Left renal pelvis (tissue), 4 donors: ENCODE measurements at places on chromosomes 4 and X. TPM values are rescaled to one million over a fixed set of nuclear protein-coding genes. Genes with fewer than 3 reads are reported as not detected.

DNA sequence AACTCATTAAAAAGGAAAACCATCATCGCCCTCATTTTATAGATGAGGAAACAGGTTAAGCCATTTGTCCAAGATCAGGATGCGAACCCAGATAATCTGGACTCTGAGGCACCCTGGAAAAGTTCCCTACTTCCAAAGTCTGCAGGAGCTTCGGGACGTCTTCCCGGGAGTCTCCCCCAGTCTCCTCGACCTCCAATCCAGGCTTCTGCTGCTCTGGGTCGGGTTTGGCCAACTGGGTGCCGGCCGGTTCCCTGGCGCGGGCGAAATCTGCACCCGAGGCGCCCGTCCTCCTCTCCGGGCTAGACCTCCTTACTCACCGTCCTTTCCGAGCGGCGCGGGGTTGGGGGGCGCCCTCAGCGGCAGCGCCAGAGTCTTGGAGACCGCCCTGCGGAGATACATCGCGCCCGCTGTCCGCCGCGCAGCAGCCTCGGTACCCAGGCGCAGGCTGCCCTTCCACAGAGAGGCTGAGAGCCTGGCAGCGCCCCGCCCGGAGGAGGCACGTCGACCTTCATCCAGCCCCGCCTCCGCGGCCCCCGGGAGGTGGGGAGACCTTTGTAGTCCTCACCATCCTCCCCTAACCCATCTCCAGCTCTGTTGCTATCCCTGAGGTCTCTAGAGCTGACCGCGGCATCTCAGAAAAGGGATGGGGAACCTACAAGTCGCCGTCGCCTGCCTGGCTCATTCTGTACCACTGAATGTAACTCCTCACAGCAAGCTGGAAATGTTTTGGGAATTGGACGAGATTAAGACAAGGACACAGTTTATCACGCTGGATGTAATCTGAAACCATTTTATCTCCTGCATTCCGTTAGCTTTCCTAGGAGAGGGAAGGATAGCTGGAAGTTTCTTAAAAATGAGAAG is at the start of gene MGARP:
Gene MGARP, minus strand, starts transcription at position 466 of the 861 bp plus-strand sequence. Its CDS starts 67 bp downstream, at position 399.
- DNase-seq: no peak

DNA sequence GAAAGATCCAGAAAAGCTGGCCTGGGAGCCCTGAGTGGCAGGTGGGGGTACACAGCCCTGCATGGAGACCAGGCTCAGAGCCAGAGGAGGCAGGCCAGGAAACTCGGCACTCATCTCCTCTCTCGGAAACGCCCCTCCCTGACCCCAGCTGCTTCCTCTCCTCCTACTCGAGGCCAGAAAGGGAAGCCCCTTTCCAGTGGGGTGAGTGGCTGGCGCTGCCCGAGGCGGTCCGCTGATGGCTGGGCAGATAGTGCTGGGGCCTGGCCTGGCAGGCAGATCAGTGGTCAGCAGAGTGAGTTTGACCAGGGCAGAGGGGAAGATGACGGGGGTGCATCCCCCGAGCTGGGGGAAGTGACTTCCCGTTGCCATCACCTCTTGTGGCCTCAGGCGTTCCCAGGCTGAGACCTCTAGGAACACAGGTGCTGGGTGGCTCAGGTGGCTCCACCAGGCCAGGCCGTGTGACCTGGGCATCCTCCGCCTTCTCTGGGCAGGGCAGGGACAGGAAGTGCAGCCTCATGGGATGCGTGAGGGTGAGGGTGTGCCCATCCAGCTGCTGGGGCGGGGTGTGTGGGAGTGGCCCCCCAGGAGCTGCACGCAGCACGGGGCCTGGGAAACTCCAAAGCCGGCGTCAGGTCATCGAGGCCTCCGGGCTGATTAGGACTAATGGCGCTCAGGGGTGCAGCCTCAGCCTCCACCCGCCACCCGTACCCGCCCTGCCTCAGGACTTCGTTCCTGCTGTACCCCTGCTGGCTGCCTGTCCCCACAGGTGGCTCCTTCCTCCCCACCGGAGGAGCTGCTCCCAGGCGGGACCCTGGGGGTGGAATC is 5.7 kb downstream of the SH3BP2 start:
- DNase-seq: no peak

DNA sequence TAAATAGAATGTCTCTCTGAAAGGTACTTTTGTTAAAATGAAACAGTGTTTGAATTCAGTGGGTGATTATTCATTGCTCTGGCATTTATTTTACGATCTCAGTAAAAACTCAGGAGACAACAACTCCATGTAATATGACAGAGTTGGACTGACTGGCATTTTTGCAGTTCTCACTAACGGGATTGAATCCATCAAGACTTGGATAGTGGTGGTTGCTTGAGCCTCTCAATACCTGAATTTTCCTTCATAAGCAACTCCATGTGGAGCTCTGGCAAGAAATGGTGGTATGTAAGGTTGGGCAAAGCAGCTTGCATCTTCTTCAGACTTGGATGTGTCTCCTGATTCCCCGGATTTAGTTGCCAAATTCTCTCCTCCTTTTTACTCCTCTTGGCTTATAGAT is 72.7 kb downstream of the FRMPD4 start:
- DNase-seq: no peak

- DNase-seq: no peak
These were observed 54.8 kb upstream of the SORCS2 start for GRCh38 chr4:7137326-7138200.

DNA sequence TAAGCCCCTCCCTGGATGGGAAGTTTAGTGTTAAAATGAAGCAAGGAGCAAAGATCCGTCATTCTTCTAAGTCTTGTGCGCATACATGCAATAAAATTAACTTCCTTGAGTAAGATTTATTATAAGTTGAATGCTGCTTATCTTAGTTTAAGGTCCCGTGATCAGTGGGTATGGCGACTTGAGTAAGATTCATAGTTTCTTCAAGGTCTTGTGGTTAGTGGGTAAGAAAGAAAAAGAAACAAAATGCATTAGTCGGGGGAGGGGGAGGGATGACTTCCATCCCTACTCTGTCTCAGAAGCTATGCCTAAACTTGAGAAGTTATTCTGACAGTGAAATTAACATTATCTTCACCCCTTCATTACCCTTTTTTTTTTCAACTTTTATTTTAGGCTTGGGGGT is 127.3 kb upstream of the MAGEB16 start:
- DNase-seq: no peak

DNA sequence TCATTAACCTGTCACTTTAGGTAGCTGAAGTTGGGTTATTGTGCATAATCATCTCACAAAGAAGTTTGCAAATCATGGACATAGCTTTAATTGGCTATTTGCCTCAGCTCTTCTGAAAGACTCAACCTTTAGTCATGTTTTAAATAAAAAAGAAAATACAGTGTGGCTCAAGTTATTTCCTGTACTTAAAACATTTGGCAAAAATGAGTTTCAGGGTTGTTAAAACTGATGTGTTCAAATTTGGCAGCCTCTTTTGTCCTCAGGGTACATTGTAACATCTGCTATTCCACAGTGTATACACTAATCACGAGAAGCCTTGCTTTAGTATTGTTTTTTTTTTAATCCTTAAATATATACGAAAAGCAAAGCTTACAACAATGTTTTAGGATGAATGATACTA is 31.5 kb upstream of the HPGD start:
- DNase-seq: no peak

DNA sequence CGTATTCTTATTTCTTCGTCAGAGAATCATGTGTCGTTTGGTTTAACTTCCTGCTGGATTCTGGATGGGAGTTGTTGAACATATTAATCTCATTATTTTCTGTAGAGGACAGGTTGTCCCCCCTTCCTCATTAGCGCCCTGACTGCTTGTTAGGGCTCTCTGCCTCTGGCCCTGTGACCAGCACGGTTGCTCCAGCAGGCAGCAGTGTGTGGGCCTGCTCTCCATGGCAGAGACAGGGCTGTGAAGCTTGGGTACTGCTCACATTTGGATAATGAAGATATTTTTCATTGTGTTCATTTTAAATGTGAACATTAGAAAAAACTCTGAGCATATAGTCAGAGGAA is 102.7 kb downstream of the KLHL8 start:
- no peak for DNase-seq

DNA sequence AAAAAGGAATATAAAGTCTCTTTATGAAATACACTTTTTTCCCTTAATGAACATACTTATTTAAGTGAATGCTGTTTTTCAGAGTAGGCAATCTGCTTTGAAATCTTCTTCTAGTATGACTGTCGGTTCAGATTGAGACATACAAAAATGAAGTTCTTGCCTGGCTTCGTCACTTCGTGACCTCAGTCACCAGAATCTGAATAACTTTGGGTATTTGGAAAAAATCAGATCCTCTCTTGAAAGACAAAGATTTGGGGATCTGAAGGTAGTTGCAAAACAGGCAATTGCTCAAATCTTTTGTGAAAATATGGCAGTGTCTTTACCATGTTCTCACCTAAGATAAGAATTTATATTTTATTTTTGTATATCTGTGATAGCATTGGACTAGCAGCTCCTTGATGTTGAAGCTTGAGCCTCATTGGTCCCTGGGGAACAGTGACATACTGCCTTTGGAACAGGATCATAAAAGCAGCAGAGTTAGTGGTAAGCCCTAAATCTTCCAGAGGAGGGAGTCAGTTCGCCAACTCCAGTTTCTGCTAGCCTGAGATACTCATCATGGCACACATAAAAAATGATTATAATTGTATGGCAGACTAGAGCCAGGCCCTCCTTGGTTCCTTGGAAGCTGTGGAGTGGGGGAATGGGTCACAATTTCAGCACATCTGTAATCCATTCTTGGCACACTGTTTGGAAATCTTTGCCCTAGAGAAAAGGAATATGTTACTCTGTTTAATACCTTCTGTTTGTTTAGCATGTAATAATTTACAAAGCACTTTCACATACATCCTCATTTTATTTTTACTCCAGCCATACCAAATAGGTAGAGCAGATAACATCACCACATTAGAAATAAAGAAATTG is 5.0 kb downstream of the ARFIP1 start:
- DNase-seq: no peak

DNA sequence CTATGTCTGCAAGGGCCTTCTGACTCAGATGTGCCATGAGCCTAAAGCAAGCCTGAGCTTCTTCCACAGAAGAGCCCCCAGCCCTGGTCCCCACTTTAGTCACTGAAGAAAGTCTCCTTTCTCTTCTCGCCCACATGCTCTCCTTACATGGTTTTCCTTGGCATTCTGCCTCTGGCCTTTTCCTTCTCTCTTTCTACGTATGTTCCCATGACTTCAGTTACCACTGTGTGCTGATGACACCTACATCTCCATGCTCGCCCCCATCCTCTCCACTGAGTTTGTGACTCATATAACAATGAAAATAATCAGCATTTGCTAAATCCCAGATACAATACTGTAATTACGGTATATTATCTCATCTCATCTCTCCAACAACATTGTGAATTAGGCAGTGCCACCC is 149.3 kb downstream of the AMMECR1 start:
- DNase-seq: no peak

DNA sequence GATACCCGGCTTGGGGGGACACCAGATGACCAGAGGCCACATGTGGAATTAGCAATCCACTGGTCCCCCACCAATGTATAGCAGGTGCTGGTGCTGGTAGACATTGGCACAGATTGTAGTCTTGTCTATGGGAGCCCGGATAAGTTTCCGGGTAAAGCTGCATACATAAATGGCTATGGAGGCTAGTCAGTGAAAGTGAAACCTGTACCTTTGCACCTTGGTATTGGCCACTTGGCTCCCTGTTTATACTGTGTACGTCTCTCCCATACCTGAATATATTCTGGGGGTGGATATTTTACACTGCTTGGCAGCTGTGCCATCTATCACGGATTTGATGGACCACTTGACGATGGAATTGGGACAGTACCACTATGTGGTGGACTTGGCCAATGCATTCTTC is 5.6 kb upstream of the TIGD2 start:
- no peak for DNase-seq

GRCh38 chr4:102420563-102421398 is 75.5 kb upstream of the SLC39A8 start:
- DNase-seq: no peak

- DNase-seq: no peak
These were observed 119.4 kb upstream of the C1GALT1C1 start for GRCh38 chrX:120749141-120749846.

DNA sequence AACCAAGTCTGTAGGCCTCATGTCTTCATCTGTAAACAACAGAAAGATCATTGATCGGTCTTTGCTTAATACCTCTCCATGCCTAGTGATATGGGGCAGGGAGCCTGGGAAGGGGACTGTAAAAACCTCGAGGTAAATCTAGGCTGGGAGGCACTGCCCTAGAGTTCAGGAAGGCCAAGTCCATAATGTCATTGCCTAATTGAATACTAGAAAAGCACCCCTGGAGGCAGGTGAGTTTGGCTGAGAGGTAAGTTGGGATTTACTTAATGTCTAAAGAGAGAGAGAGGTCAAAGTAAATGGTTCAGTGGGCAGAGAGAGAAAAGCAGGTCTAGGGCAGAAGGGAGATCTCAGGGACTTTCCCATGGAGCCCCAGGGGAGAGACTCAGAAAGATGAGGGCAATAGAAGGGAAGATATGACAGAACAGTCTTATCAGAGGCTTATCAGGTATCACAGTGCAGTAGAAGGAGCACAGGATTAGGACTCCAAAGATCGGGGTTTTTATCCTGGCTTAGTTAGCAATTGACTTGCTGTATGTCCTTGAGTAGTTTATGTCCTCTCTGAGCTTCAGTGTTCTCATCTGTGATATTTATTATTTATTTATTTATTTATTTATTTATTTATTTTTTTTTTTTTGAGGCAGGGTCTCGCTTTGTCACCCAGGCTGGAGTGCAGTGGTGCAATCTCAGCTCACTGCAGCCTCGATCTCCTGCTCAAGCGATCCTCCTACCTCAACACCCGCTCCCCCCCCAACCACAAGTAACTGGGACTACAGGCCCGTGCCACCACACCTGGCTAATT is 85.2 kb downstream of the SLC16A2 start:
- no peak for DNase-seq

- no peak for DNase-seq
These were observed 74.8 kb upstream of the SMARCA5 start for GRCh38 chr4:143438710-143439109.

DNA sequence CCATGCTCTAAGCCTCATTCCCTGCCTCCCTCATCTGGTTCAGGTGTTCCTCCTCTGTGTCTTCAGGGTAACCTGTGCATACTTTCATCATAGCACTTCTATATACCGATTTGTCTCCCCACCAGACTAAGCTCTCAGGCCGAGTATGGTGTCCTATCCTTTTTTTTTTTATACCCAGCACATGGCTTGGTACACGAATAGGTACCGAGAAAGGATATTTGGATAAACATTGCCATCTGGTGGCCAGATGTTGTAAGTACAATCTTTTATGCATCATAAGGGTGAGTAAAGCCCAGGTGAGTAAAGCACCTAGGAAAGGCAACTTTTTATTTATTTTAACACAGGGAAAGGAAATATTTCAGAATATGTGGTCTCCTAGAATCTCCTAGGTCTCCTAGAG is 68.4 kb downstream of the MID2 start:
- DNase-seq: no peak

The ITIH6 gene
- polyA plus RNA-seq: 0.03 TPM

The TBC1D25 gene
- 9.3 TPM for polyA plus RNA-seq

The ASMTL gene
- 46.4 TPM for polyA plus RNA-seq

The CDX4 gene
- polyA plus RNA-seq: not detected

The ZDHHC9 gene
- polyA plus RNA-seq: 40.6 TPM

The SNCA gene
- 55.7 TPM for polyA plus RNA-seq

The SYN1 gene
- polyA plus RNA-seq: 4.2 TPM
